ENCODE measurements at places on chromosomes 2 and 18. TPM values are rescaled to one million over a fixed set of nuclear protein-coding genes. Genes with fewer than 3 reads are reported as not detected.

Gene ALPI
- total RNA-seq, result not detected

Gene PLEK
- 4.7 TPM for total RNA-seq

Gene PGAP1
- total RNA-seq, result 5.5 TPM

Gene SRD5A2
- total RNA-seq, result not detected

Gene C2orf80
- total RNA-seq, result not detected

GRCh38 chr2:159073256-159073655 lies 104.8 kb downstream of the TANC1 start:
- DNase-seq, result no peak

DNA sequence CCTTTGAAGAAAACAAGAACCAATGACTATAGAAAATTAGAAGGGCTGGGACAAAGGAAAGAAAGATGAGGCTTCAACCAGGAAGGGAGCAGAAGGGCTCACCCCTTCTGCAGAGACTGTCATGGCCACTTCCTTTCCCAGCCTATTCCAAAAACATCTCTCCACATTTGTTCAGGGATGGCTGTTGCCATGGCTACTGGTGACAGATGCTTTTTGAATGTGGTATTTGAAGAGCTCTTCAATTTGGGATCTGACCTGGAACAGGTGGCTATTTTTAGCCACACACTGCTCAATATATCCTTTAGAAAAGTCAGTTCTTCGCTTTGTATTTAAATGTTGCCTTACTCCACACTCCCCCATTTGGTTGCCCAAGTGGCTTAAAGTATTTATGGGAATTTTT lies 64.1 kb upstream of the LCLAT1 start:
- no peak for DNase-seq

DNA sequence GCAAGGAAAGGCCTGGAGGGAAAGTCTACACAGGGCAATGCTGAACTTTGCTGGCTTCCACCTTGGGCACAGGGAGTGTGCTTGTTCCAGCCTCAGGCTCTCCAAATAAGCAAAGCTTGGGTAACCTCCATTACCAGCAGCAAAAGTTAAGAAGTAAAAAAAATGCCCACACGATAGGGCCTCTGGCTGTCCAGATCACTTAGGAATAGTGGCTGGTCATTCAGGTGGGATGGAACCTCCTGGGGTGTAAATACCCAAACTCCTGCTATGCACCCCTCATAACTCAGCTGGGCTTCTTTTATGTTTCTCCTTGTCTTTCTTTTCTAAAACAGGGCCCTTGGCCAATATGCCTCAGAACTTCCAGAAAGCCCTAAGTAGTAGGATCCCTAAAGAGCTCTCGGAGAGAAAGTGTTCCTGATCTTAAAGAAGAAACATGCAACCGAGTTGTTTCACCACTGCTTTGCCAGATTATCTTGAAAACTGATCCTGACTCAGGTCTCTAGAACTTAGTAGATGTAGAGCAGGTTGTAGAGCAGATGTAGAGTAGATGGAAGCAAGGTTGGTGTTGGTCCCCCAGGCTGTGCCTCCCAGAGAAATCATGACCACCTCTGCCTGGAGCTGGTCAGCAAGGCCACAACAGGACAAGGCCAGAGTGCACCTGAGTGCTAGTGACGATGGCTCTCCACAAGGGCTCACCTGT lies 2.0 kb upstream of the OSR1 start:
- DNase-seq, result no peak

DNA sequence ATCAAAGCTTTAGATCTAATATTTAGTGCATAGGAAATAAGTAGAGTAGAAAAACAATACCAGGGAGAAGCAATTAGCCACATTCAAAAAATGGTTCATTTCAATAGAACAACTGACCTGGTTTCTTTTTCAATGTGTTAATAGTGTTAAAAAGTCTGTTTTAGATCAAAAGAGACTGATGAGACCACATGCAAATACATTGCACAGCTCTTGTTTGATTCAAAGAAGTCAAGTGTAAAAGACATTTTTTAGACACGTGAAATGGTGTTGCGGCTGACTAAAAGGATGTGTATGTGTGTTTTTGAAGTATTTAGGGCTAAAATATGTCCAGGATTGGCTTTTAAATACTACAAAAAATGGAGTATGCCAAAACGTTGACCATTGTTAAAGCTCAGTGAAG lies 1.2 kb upstream of the AOX1 start:
- DNase-seq, result no peak

GRCh38 chr2:67904566-67904965 lies 158.2 kb downstream of the C1D start:
- no peak for DNase-seq

DNA sequence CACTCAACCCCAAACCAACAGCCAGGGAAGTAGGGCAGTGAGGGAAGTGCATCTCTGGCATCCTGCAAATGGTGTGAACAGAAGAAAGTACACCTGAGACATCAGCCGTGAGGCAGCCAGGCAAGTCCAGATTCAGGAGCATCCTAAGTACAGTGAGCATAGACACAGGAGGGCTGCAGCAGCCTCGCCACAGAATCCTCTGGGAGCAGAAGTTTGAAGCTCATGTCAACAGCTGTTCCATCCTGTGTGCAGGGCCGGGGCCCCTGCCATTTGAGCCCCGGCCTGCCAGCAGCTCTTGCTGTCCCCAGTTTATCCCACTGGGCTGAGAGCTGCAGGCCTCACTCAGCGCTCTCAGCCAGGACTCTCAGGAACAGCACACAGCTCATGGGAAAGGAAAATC lies 14.5 kb downstream of the LOXHD1 start:
- no peak for DNase-seq

- no peak for DNase-seq
Measured at GRCh38 chr18:12686100-12686499, 16.4 kb downstream of the CEP76 start.

DNA sequence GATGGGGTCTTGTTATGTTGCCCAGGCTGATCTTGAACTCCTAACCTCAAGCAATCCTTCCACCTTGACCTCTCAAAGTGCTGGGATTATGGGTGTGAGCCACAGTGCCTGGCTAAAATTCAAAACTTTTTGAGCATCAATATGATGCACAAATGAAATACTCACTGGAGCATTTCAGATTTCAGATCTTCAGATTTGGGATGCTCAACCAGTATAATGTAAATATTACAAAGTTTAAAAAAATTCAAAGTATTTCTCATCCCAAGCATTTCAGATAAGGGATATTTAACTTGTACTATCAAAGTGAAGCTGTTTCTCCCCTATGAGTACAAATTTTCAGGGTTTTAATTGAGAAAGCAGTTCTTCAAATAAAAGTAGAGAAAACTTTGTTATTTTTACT lies 164.1 kb upstream of the CCDC68 start:
- DNase-seq, result no peak

GRCh38 chr2:106191511-106192016 lies 2.5 kb downstream of the UXS1 start:
- no peak for DNase-seq

- no peak for DNase-seq
Measured at GRCh38 chr2:177604271-177605065, 211.9 kb downstream of the AGPS start.

- no peak for DNase-seq
Measured at GRCh38 chr2:15708865-15709820, 117.5 kb downstream of the DDX1 start.

DNA sequence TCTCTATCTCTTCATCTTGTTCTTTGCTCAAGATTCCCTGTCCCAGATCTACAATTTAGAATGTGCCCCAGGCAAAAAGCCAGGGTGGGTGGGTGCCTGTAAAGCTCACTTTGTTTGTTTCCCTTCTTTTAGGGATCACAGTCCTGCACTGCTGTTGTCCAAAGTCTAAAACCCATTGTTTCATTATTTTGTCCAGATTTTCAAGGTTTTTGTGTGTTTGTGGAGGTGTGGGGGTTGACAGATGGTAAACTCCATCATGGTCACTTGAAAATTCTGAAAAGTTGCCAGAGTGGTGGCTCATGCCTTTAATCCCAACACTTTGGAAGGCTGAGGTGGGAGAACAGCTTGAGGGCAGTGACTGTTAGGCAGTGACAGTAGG lies 41.5 kb downstream of the YES1 start:
- DNase-seq, result no peak

- no peak for DNase-seq
Measured at GRCh38 chr2:85994421-85994777, 105.6 kb upstream of the ST3GAL5 start.

GRCh38 chr18:76056471-76057110 lies 438.5 kb downstream of the ZNF516 start:
- DNase-seq, result peak; percentile 76

DNA sequence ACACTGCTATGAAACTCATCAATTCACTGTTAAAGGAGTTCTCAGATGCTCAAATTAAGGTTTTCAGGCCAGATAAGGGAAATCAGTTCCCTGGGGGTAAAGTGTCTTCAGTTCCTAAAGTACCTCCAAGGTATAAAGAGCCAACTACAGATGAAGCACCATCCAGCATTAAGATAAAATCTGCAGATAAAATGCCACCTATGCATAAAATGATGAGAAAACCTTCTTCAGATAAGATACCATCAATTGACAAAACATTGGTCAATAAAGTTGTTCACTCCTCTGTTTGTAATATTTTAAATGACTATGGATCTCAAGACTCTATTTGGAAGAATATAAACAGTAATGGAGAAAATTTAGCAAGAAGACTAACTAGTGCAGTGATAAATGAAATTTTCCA lies 68.2 kb downstream of the FSIP2 start:
- no peak for DNase-seq

DNA sequence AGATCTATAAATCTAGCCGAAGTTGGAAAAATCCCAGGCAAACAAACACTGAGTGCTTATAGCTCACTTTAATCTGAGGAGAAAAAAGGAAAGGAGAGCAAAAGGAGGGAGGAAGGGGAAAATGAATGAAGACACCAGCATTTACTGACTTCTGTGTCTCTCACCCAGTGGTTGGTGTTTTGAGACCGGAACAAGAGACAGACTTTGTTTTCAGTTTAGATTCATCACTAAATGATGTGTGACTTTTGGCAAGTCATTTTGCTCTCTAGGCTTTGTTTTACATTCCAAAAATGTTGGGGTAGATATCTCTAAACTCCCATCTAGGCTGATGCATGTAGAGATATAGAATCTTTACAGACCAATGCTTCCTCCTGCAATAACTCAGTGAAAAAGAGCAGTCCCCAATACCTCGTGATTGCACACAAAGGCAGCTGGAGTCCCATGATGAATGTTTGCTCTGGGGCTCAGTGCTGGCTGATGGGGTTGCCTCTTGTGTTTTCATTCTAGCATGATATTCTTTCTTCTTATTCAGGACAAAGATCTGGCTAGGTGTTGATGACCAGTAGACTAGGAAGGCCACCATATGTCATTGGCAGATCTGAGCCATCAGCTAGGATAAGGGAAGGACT lies 51.4 kb downstream of the TRIB2 start:
- no peak for DNase-seq

GRCh38 chr18:44876755-44877154 lies 196.1 kb downstream of the SETBP1 start:
- no peak for DNase-seq

- no peak for DNase-seq
Measured at GRCh38 chr2:2757764-2758163, 426.7 kb upstream of the MYT1L start.

DNA sequence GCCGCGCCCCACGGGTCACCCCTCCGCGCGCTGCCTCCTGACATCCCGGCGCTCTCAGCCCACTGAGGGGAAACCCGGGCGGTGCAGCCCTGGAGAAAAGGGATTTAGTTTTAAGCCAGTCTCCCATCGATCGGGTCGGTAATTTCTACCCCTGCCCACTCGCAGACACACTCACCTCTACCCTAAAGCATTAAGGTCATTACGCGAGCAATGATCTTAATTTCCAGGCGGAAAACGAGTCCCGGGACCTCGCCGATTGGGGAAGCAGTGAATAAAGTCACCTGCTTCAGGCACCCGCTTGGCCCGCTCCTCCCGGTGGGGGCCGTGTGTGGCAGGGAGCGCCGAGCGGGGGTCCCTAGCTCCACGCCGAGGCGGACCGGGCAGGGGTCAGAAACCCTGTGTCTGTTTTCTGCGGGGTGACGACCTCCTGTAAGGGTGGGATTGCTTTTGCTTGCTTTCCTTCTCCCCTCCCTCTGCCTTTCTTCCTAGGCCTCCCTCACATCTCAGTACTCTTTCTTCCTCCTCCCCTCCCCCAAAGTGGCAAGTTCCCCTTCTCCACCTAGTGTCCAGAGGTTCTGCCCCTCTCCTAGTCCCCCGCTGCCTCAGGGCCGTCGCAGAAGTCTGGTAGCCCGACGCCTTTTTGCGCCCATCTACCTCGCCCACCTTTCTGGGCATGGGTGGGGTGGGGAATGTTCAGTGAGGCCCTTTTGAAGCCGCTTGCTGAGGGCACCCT lies 142.6 kb downstream of the MEIS1 start:
- no peak for DNase-seq

DNA sequence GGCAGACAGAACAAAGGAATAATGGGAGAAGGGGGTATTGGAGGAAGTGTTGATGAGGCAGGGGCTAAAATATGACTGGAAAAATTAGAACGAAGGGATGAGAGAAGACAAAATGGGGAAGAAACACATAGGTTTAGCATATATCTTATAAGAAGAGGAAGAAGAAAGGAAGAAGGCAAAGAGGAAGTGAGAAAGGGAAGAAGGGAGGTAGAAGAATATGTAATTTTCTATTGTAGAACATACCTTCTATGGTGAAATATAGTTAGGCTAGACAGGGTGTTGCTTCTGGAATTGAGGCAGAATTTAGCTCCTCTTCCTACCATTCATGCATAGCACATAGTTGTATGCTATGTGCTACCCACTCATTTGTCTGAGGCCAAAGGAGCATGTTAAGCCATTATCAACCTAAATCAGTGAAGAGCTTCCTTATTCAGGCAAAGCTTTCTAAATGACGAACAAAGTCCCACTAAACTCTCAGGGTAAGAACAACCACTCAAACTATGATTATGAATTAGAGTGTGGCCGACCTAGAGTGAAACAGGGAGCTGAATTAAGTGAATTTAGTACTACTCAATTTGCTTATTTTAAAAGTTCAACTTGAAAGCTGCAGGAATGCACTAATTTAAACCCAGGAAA lies 180.9 kb upstream of the GALNT5 start:
- DNase-seq, result no peak

GRCh38 chr2:223052548-223053483 lies 826 bp downstream of the KCNE4 start:
- DNase-seq, result peak; percentile 47

GRCh38 chr2:241675885-241676284 lies 10.7 kb downstream of the DTYMK start:
- DNase-seq, result no peak

DNA sequence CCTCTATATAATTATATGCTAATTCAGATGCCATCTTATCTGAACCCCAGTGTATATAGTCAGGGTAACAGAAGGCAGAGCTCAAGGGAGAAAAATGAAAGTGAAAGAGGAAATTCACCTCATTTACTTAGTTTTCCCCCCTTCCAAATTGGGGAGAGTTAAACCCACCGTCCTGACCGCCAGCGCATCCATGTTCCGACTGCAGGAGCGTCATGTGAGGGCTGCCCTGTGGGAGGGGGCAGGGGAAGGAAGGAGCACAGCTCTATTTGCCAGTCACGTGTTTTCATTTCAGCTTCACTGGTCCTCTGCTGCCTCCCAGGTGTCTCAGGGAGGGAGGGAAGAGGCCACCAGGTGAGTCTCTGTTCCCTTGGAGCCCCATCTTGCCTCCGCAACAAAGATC lies 13.2 kb downstream of the CNNM4 start:
- DNase-seq, result no peak

Data from Right ventricle myocardium superior (tissue), 1 donor.